ENCODE measurements at places on chromosomes 5 and 9.

DNA sequence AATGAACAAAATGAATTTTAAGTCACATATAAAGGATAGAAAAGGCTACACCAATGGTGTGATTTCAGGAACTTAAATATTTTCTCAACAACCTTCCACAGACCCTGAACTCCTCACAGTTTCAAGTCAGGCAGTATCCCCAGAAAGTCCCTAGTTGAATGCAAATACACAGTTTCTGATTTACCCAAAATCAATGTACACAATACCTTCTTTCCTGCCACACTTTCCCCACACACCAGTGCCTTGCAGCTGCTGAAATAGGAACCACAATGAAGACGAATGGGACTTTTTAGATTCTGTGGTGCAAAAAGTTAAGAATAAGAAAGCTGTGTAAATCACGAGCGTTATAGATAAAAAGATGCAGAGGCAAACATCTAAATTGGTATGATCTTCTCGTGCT, 552.4 kb upstream of the MEF2C start:
- DNase-seq = no peak

GRCh38 chr5:91101600-91102379, 281.3 kb downstream of the ARRDC3 start:
- DNase-seq = no peak

GRCh38 chr5:68290260-68290674, 74.7 kb downstream of the PIK3R1 start:
- no peak for DNase-seq

GRCh38 chr9:24846248-24846912, 300.7 kb upstream of the IZUMO3 start:
- no peak for DNase-seq

DNA sequence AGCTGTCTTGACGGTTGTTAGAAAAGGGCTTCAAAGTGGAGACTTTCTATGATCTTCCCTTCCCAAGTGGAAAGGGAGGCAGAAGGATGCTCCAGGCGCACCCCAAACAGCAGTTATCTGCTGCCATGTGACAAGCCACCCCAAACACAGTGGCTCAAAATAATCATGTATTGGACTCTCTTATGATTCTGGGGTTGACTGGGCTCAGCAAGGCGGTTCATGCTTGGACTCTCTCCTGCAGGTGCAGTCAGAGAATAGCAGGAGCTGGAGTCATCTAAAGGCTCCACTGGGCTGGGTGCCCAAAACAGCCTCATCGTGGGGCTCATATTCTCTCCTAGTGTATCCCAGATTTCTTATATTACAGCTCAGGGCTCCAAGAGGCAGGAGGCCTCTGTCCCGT, 177.6 kb upstream of the IER5L start:
- DNase-seq = no peak

GRCh38 chr5:132104556-132104955, 31.0 kb downstream of the CSF2 start:
- no peak for DNase-seq

- no peak for DNase-seq
These were observed 10.8 kb downstream of the TCF7 start for GRCh38 chr5:134125039-134126015.

DNA sequence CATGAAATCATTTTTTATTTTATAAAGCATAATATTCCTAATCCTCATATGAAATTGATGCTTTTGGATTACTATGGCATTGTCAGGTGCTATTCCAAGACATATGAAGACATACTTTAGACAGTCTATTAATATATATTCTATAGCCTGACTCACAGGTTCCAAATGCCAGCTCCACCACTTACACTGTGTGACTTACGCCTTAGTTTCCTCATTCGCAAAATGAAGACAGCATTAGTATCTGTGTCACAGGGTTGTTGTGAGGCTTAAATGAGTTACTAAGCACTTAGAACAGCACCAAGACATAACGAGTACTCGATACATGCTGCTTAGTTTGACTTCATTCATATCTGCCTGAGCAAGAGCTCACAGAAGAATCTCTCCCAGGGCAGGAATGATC, 132.2 kb upstream of the PTGER4 start:
- DNase-seq = no peak

DNA sequence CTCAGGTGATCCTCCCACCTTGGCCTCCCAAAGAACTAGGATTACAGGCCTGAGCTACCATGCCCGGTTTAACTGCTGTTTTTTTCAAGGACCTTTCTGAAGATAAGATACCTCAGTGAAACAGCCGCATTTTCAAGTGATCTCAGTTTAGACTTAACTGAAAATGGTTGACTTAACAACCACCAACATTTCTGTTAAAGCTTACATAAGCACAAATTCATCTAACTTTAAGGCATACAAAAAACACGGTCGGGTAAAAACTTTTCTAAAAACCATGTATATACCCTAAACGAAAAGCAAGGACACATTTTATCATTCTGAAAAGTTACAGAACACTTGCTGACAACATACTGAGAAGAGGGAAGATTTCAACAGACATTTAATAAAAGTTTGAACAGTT, 22.9 kb downstream of the UBAP2 start:
- no peak for DNase-seq

GRCh38 chr9:96071815-96072124, 196.3 kb downstream of the ERCC6L2 start:
- no peak for DNase-seq

DNA sequence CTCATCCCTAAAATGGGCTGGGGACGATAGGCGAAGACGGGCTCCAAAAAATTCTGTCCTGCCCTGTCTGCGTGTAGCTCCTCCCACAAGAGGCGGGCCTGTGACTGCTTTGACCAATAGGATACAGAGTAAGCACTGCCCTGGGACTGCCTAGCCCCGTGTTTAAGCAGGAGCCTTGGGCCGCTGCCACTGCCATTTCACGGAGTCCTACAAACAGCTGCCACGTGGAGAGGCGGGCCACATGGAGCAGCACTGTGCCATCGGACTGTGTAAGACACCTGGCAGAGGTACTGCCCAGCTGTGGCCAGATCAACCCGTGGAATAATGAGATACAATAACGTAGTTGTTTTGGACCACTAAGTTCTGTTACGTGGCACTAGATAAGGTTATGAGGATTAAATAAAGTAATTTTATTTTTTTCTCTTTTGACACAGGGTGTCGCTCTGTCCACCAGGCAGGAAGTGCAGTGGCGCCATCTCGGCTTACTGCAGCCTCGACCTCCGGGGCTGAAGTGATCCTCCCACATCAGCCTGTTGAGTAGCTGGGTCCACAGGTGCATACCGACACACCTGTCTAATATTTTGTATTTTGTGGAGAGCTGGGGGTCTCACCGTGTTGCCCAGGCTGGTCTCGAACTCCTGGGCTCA, 87.2 kb downstream of the LMNB1 start:
- DNase-seq = no peak

DNA sequence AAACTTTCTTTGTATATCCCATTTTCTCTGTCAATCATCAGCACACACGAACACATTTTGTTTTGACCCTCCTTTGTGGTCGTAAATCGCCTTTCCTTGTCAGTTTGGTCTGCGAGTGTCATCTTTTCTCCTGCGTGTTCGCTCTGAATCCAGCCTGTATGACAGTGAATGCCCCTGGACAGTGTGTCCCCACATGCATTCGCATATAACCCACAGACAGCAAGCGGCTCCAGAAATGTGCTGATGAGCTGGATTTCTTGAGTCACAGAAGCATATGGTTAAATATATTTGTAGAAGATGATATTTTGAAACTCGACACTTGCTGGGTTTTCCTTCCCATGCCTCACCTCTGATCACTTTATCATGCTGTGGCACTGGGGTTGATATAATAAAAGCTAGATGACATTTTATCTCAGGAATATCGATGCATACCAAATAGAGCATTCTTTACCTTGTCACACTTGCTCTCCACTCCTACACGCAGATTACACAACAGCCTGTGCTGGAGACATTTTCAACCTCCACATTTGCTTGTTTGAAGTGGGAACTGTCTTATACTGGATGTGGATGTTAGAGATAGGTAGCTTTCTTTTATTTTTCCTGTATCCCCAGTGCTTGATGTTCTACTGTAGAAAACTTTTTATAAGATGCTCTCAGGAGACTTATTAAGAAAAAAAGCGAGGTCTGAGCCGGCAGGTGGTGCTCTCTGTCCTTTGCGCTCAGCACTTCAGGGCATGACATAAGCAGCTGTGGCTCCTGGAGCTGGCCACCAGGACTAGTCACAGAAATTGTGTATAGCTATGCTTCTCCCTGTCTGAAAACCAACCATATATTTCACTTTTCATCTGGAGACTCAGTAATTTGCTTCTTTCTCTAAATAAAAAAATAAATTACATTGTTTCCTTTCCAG, 215.1 kb downstream of the SH3GL2 start:
- DNase-seq = no peak

DNA sequence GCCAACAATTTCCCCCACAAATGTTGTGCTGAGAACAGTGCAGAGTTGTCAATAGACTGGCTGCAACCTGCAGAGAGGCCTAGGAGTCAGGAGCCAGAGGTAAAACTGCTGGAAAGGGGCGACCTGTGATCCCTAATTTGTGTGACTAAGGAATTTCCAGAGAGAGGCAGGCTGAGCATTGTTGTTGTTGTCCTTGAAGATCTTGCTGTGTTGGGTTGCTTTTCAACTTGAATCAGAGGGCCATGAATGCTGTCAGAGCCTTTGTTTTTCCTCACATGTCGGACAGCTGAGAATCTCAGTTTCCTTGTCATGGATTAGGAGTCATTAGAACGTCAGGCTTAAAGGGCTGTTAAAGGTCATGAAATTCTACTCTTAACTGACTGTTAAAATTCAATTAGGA, 134.6 kb upstream of the ASTN2 start:
- no peak for DNase-seq

- DNase-seq = no peak
These were observed 203.0 kb downstream of the SEC61B start for GRCh38 chr9:99425124-99425523.

DNA sequence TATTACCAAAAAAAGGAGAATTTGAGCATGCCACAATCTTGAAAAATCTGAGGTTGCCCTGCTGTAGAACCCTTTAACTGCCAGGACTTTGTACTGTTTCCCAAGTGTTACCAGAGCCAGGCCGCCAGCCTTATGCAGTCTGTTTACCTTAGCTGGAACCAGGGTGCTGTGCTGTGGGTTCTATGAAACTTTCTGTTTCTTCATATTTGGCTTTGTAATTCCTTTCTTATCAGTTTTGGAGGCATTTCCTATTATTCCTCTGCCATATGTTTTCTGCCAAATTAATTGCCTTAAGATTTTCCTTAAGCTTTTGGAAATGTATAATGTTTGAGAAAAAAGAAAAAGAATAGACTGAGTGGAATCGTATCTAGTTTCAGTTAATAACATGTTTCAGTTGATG, 2.1 kb downstream of the S1PR3 start:
- no peak for DNase-seq

GRCh38 chr9:36788534-36788933, 215.8 kb downstream of the MELK start:
- no peak for DNase-seq

- no peak for DNase-seq
These were observed 16.4 kb upstream of the UBTD2 start for GRCh38 chr5:172299916-172300439.

DNA sequence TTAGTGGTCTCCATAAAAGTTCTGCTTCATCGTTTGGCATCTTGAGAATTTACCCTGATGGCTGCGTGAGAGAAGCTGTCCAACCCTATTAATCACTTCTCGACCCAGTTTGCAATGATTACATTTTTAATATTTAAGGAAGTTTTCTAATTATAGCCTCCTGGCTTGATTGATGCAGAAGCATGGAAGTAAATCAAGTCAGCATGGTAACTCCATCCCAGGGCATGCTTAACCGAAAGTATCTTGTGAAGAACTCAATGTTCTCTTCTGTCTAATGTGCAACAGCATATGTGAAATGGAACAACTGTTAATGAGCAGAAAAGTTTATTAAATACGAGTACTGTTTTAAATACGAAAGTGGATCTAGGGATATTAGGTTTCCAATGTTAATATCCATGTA, 278.9 kb upstream of the CD180 start:
- DNase-seq = no peak

GRCh38 chr9:129382281-129383018, 204.4 kb upstream of the IER5L start:
- DNase-seq = no peak

DNA sequence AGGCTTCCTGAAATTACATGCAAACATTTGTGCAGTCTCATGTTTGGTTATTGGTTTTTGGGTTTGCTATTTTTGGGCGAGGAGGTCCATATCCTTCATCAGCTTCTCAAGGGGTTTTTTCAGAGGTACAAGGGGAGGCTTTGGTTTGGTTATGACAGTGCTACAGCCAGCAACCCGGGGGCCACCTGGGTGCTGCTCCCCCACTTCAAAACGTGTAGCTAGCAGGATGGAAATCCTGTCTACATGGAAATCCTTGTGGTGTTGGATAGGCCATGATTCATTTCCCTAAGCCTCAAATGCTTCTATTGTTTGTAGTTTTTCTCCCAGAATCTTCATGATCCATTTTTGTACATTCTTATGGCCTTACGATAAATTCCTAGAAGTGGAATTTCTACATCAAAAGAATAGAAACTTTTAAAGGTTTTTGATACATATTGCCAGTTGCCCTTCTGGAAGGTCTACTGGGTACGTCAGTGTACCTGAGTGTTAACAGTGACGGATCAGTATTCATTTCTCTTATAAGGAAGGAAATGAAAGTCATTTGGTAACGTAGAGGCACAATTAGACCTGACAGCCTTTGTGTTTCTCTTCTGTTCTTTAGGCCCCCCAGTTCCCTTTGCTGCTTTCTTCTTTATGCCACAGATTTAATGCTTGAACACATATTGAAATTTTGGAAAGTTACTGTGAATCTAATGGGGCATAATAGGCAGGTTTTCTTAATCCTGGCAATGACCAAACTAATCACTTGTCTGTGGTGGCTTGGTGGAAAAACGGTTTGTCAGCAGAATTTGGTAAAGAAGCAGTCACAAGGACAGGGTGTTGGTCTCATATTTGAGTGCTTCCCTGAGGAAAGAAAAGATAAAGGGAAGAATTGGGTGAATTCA, 69.7 kb upstream of the ABL1 start:
- DNase-seq = no peak

- no peak for DNase-seq
These were observed 252.2 kb downstream of the NR2F1-AS1 start for GRCh38 chr5:93328833-93329232.

GRCh38 chr5:81065492-81065891, 105.3 kb downstream of the RASGRF2 start:
- no peak for DNase-seq

- no peak for DNase-seq
These were observed 6.0 kb downstream of the RANBP17 start for GRCh38 chr5:170867825-170868224.

DNA sequence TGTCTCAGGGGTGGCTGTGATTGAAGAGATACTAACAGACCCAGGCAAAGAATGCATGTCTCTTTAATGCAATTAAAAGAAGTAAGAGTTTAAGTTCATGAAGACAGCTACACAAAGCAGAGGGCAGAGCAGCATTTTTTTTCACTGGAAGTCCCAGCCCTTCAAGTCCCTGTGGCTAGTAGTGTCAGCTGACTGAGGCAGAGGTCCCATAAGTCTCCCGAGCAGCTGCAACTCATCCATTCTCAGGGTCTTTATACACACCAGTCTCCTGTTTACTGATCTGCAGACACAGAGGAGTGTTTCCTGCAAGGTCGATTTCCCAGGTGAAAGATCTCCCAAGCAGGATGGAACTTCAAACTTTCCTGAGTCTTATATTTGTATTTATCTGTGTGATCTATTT, 169.4 kb upstream of the GLRA1 start:
- no peak for DNase-seq

Data from substantia nigra (tissue), 51 donors.